ENCODE measurements at places on chromosomes 2 and 18.
A peak's percentile ranks its signal among the peaks of the same experiment; 100 is the strongest.

DNA sequence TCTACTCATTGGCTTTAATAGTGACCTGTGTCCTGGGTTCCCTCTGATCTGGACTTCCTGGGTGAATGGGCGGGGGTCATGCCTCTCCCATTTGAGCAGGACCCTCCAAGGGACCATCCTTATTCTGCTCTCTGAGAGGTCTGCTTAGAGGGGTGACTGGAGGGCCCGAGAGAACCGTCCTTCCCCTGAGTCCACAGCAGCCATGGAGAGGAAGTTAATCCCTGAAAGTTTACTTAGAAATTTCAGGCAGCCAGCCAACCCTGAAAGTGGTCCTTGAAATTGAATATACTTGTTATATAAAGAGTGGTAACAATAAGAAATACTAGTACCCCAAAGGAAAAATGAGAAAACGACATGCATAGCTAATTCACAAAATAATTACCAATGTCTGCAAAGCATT lies 226.1 kb downstream of the DYSF start:
- DNase-seq: peak; percentile 43

- no peak for DNase-seq
Observed at GRCh38 chr2:69624131-69624530, 19.4 kb downstream of the AAK1 start.

DNA sequence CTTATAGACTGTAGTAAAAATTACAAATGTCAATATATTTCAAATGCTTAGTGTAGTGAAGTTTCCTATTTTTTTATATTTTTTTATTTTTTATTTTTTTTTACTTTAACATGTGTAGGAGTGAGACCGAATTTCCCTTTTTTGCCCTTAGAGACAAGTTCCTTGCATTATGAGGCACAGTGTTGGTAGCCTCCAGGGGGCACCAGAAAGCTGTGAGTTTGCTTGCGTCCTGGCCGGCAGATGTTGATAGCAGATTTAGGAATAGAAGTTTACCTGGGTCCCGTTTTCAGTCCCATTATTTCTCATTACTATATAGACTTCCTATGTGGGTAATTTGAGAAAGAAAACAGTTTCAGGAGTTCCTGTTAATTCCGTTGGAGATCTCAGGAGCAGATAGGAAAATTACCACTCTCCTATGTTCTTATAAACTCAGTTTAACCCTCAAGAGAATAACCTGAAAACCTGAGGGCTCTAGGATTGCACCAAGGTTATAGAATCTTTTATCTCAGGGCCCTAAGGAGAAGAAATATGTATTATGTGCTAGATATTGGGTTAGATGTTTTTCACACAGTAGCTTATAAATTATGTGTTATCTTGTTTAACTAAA lies 157.5 kb upstream of the SESTD1 start:
- no peak for DNase-seq

DNA sequence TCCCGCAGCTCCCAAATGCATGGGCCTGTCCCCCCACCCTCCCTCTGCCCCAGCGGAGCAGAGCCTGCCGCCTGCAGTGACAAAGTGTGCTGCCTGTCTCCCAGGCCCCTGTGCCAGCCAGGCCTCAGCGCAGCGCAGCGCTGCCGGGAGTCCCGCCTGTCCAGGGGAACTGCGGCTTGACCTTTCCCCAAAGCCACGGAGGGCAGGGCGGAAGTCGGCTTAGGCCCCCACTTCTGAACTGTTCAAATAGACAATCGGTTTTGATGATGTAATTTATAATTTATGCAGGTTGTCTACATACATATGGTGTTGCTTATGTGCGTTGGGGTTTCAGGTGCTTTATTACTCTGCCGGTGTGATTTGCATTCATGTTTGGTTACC lies 7.1 kb downstream of the GBX2 start:
- no peak for DNase-seq
